ENCODE measurements at places on chromosomes 16 and 17.

GRCh38 chr16:68781784-68782183, 44.7 kb downstream of the CDH1 start:
- DNase-seq, result no peak

DNA sequence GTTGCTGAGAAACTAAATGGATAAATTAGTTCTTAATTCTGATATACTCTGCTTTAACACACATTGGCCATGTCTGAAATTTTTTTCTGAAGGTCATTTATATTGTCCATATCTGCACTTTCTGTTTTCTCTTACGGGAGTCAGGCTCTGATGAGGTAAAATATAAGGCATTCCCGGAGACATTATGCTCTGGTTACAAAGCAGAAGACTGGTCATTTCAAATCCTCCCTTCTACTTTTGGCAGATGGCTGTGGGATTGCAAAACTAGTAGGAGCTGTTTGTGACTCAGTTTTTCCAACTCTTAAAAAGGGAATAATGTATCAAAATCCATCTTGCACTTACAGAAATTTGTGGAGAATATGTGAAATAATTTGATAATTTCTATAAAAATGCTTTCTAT, 92.2 kb upstream of the CPHXL start:
- DNase-seq, result no peak

DNA sequence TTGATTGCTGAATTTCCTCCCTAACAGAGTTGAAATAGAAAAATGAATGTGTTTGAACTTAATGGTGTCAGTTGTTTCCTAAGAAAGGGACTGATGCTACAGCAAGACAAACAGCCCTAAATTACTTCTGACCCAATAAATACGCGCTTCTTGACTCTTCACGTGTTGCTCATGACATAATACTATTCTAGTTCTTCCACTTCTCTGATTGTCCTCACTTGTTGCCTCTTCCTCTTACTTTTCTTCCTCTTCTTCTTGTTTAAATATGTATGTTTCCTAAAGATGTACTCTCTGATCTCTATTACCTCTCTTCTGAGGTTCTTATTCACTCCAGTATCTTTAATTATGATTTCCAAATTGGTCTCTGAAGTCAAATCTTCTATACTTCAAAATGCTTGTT, 32.4 kb downstream of the RNF43 start:
- DNase-seq, result no peak

DNA sequence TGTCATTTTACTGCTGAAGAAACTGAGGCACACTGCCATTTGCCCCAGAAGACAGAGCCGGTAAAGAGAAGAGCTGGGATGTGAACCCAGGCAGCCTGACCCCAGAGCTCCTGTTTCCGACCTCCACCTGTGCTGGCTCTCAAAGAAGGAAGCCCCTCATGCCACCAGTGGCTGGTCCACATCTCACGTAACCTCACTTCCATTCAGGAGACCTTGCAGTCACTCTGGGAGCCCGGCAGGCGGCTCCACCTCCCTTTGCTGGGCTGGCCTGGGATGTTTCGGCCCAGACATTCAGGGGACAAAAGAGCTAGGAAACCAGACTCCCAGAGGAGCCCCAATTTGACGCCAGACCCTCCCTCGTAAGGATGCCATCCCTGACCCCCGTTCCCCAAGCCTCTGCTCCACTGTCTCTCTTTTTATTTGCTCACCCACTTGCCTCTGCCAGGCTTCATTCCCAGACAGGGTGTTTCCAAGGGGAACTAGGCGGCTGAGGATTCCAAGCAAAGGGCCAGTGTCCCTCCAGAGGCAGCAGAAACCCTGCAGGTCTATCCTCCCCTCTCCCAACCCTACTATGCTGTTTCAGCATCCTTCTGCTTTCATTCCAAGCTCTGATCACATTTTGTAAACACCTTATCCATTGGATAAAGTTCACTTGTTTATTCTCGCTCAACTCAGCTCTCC, 2.8 kb downstream of the TAF1C start:
- no peak for DNase-seq

- no peak for DNase-seq
Measured at GRCh38 chr16:58542291-58542690, 27.0 kb downstream of the SETD6 start.

GRCh38 chr16:4936991-4937781, at the start of gene PPL:
Gene PPL, minus strand, starts transcription at chr16:4937148. Its CDS starts 103 bp downstream, at chr16:4937045.
- DNase-seq, result peak; percentile 93

DNA sequence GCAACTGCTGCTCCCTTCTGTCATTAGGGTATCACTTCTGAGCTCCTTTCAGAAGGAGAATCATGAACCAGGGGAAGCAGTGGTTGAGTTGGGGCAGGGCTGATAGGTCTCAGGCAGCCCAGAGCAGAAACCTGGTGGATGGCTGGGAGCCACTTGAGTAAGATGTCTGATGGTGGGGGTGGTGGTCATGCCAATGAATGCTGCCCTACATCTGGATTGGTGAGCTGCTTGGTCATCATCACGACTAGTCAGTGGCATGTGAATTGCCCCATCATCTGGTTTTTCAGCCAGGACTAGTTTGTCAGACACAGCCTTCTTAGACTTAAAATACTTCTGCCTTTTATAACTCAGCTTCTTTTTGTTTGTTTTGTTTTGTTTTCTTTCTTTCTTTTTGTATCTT, 2.6 kb downstream of the GID4 start:
- no peak for DNase-seq

DNA sequence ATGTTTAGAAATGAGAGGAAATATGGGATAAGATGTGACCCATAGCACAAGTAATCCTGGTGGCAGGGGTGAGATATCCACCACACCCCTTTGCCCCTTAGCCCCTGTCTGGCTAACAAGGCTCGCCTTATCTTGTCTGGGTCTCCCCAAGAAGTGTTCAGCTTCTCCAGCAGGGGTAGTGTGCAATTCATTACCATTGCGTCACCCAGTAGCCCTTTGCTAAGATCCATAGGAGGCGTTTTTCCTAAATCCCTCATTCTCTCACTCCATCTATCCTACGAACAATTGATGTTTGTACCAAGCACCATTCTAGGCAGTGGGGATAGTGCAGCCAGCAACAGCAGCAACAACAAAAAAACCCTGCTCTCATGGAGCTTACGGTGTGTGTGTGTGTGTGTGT, 30.8 kb downstream of the CCDC42 start:
- peak; percentile 18 for DNase-seq

GRCh38 chr16:57646388-57647039, 18.1 kb downstream of the ADGRG1 start:
- DNase-seq, result no peak

DNA sequence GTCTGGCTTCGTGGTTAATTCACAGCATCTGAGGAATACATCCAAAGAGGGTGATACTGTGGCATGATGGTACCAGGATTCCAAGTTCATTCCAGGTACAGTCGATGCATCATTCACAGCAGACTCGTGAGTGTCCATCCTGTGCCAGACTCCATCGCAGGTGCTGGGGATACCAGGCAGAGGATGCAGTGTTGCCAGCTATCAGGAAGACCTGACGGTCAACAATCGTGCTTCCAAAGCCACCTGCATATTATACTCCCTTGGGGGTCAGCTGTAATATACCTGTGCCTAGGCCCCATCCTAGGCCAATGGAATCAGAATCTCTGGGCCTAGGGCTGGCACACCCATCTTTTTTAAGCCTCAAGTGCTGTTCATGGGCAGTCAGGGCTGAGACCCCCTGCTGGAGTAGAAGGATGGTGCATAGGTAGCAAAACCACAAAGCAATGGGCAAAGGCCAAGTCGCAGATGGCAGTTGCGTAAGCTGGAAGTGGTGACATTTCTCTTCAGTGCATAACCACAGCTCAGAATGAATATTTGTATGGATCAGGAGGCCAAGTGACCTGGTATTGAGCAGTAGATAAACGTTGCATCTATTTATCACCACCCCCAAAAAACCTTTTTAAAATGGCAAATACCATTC, 42.9 kb upstream of the C16orf78 start:
- DNase-seq, result peak; percentile 75

All from mesenteric fat pad (tissue), 1 donor.